ENCODE measurements at places on chromosomes 3 and 15.

DNA sequence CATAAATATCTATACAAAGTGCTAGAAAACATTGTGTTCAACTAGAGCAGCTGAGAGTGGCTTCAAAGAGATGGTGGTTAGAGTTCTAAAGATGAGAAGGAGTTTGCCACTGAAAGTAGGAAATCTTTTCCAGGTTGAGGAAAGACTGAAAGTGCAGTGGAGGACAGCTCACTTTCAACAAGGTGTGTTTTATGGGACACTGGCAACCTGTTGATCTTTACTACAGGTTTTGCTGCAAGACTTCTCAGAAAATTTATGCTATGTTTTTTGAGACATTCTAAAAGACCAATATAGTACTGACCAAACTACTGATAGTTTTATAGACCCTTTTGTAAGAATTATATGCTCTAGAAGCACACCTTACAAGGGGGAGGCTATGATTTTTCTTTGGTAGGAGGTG is 3.8 kb downstream of the CHRNA7 start:
- DNase-seq: no peak
- H3K36me3 ChIP-seq: no peaks in the 10 kb centered on the region
- no peak overlapping the region for H3K4me3 ChIP-seq
- H3K27me3 ChIP-seq: no peaks in the 10 kb centered on the region
- no peaks in the 10 kb centered on the region for H3K4me1 ChIP-seq
- H3K27ac ChIP-seq: no peak overlapping the region

GRCh38 chr3:141275973-141276372 is 44.3 kb downstream of the PXYLP1 start:
- no peak for DNase-seq
- H3K4me3 ChIP-seq: no peak overlapping the region
- no peaks in the 10 kb centered on the region for H3K4me1 ChIP-seq
- H3K27me3 ChIP-seq: no peaks in the 10 kb centered on the region

DNA sequence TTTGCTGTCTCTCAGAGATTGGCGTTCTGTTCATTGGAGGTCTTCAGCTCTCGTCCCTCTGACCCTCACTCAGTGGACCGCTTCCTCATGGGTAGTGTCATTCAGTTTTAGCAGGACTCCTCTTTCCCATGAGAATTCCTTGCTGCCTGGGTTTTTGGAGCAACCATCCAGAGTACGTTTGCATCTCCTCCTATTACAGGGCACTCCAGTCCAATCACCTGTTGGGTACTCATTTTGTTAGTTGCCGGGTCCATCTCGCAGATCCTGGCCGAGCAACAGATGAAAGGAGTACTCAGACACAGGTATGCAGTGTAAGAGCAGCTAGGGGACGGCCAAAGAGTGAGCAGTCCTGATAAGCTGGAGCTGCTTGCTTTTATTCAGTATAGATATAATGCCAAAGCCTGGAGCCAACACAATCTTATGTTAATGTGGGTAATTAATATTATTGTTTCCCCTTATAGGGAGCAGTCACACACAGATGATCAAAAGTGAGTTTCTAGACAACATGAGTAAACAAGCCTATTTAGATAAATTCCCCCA is 49.6 kb downstream of the ISG20 start:
- DNase-seq: no peak
- no peak overlapping the region for H3K4me3 ChIP-seq
- H3K36me3 ChIP-seq: no peaks in the 10 kb centered on the region
- no peaks in the 10 kb centered on the region for H3K27me3 ChIP-seq

- no peak overlapping the region for H3K4me3 ChIP-seq
- H3K4me1 ChIP-seq: peaks cover 7% of the 10 kb centered on the region
- no peak overlapping the region for H3K27ac ChIP-seq
- DNase-seq: no peak
- H3K27me3 ChIP-seq: no peaks in the 10 kb centered on the region
- no peaks in the 10 kb centered on the region for H3K36me3 ChIP-seq
Measured at GRCh38 chr3:178297740-178298139, 238.5 kb upstream of the KCNMB2 start.

DNA sequence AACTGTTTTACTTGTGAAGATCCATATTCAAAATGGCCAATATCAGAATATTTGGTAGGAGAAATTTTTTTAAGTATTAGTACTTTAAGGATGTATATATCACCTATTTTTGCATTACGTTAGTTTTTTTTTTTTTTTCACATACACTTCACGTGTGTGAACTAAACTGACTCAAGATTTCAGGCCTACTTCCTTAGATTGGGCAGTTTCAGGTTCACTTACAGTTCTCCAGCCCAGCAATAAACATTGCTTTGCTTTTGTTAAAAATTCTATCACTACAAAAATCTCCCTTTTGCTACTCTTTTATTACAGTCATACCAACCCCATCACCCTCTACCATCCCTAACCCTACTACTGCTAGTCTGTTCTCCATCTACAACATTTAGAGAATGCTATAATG is 183.6 kb downstream of the KCNH8 start:
- no peaks in the 10 kb centered on the region for H3K4me1 ChIP-seq
- no peak overlapping the region for H3K27ac ChIP-seq
- no peak overlapping the region for H3K4me3 ChIP-seq
- H3K27me3 ChIP-seq: no peaks in the 10 kb centered on the region
- no peaks in the 10 kb centered on the region for H3K36me3 ChIP-seq

DNA sequence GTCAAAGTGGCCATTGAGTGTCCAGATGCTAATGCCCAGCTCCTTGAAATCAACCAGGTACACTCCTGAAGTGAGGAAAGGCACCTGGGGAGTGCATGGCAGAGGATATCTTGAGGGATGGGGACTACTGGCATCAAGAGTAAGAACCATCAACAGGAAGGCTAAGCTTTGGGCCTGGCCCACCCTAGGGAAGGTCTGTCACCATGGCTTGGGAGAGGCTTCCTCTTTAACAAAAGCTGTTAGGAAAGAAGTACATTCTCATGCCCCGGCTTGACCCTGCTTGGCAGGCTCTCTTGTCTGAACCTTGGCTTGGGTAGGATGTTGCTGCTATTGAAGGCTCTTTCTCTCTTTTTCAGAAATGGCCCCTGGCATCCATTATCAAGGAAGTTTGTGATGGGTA is 43.7 kb upstream of the TUBGCP5 start:
- no peaks in the 10 kb centered on the region for H3K36me3 ChIP-seq
- H3K27ac ChIP-seq: no peak overlapping the region
- no peaks in the 10 kb centered on the region for H3K27me3 ChIP-seq
- no peak overlapping the region for H3K4me3 ChIP-seq
- no peak for DNase-seq

All from uterus (tissue), 4 donors.